Type B pancreatic cell (in vitro differentiated cells): ENCODE measurements at places on chromosomes 6 and 20. TPM values are rescaled to one million over a fixed set of nuclear protein-coding genes. Genes with fewer than 3 reads are reported as not detected.

DNA sequence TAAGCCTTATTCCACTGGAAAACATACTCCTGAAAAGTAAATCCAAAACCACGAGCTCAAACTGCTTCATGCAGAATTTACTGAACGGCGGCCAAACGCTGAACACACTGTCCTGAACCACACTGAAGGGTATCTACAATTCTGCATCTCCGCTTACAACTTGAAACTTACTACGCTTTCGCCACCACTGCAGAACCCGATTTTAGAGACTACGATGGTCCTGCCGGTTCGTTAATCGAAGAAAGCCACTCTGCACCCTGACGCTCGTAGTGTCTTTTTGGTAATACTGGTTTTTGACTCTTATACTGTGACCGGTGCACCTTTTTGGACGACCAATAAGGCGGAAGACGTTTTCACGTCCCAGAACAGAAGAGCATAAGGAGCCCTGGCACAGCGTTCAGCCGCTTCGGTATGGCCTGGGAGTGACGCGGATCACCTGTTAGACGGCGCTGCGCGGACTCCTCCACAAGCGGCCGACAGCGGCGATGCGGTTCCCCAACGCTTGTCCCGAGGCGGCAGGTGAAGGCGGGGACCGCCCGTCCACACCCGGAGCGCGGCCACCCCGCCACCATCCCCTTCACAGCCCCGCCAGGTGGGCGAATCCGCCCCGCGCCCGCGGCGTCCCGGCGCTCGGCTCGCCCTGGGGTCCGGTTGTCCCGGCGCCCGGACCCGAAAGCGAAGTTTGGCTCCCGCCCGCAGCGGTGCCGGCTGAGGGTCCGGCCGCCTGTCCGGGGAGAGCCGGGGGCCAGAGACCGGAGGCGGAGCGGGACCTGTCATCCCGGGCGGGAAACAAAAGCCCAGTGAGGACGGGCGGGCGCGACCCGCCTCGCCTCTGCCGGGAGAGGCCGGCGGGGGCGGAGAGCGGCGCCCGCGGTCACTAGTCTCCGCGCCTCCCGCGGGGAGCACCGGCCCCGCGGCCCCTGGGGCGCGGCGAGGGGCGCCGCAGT is 784 bp downstream of the FKBP5 start:
- peak; percentile 70 for DNase-seq

- DNase-seq = peak; percentile 62
Observed at GRCh38 chr6:43940393-43941087, 170.5 kb downstream of the VEGFA start.

- peak; percentile 76 for DNase-seq
Observed at GRCh38 chr6:117906958-117907600, at the start of gene SLC35F1. Gene SLC35F1 (plus strand): TSS chr6:117907264.

DNA sequence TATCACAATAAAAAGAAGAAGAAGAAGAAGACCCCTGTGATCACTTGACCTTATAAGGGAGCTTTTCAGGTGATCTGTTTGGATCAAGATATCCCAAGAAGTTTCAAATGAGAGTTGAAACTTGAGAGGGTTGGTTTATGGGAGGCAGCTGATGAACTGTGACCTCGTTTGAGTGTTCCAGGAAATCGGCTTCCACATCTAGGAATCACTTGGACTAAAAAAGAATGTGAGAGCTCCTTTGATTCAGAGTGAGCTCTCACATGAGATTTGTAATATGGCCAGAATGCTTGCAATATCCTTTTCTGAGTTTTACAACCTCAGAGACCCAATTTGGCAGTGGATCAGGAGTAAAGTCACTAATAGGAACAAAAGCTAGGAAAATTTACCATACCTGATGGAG is 228.1 kb downstream of the ATXN1 start:
- no peak for DNase-seq

DNA sequence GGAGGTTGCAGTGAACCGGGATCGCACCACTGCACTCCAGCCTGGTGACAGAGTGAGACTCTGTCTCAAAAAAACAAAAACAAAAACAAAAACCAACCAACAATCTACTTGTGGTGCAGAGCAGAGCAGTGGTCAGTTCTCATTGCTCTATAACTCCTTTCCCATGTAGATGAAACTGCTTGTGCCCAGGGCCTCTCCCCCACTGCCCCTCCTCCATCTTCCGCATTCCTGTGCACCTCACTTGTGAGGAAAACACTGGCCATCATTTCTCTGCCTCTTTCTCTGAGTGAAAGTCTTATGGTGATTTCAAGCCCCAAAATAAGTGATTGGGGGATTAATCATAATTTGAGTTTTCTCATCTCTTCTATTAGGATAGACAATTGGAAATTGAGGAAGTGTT is 63.9 kb upstream of the GLP1R start:
- DNase-seq = no peak

GRCh38 chr20:11168026-11168425 is 494.2 kb upstream of the JAG1 start:
- DNase-seq = no peak

GRCh38 chr6:36533321-36533720 is 14.0 kb downstream of the STK38 start:
- no peak for DNase-seq

DNA sequence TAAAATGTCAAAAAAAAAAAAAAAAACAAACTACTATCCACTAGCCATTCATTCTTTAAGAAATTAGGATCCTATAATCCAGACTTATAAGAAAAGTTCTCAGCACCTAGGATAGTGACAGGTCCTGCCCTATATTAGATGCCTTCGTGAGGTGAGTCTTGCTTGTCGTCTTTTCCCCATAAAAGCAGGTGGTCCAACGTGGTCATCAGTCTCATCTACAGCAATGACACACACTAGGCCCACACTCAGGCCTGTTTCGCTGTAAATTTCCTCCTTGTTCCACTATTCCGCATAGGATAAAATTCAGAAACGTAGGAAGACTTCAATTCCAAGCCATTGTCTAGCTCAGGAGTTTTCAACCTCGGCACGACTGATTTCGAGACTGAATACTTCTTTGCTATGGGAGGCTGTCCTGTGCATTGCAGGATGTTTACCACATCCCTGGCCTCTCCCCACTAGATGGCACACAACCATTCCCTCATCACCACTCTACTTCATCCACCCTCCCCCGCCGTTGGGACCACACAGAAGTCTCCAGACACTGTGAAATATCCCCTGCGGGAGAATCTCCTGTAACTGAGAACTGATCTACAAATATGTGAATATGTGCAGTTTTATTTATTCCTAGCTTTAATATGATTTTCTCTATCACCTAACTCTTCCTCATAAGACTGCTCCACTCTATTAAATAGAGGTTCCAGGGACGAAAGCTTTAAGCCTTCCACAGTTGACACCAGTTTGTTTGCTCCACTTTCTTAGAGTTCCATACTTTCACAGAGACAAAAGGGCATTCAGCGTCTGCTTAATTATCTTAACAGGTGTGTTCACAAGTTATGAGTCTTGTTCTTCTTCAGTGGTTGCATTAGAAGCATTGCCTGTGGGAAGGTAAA is 346.3 kb downstream of the BMP2 start:
- DNase-seq = no peak

GRCh38 chr6:1322156-1322555 is 10.3 kb downstream of the FOXQ1 start:
- DNase-seq = no peak

GRCh38 chr20:58192567-58192966 is 35.9 kb downstream of the ANKRD60 start:
- no peak for DNase-seq

CST7 gene
- not detected in 2 replicates for total RNA-seq

ENPP1 gene
- 12.9 and 13.4 TPM in 2 replicates for total RNA-seq

OTOR gene
- not detected in 2 replicates for total RNA-seq
